ENCODE measurements at places on chromosomes 2 and 18.
A peak's percentile ranks its signal among the peaks of the same experiment; 100 is the strongest.

DNA sequence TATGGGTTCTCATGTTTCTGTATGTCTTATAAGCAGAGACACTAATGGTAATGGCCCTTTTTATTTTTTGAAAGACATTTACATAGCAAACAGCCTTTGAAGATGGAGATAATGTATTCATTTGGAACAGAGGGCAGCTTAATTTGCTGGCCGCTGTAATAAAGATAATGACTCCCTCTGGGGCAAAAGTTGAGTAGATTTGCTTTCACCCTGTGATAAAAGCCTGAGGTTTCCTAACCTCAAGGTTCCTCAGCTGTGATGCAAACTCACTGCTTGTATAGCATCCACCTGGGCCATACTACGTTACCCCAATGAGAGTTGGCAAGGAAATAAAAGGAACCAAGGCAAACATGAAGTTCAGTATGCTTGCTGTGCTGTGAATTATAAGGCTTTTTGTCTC, 54.8 kb downstream of the TEX51 start:
- no peak for DNase-seq
- H3K4me1 ChIP-seq, result peaks cover 1% of the 10 kb centered on the region
- no peaks in the 10 kb centered on the region for H3K27me3 ChIP-seq
- no peak overlapping the region for H3K27ac ChIP-seq

GRCh38 chr2:10989151-10989550, 77.4 kb downstream of the KCNF1 start:
- no peaks in the 10 kb centered on the region for H3K4me1 ChIP-seq
- H3K36me3 ChIP-seq, result no peaks in the 10 kb centered on the region
- H3K27ac ChIP-seq, result no peak overlapping the region
- H3K27me3 ChIP-seq, result no peaks in the 10 kb centered on the region

DNA sequence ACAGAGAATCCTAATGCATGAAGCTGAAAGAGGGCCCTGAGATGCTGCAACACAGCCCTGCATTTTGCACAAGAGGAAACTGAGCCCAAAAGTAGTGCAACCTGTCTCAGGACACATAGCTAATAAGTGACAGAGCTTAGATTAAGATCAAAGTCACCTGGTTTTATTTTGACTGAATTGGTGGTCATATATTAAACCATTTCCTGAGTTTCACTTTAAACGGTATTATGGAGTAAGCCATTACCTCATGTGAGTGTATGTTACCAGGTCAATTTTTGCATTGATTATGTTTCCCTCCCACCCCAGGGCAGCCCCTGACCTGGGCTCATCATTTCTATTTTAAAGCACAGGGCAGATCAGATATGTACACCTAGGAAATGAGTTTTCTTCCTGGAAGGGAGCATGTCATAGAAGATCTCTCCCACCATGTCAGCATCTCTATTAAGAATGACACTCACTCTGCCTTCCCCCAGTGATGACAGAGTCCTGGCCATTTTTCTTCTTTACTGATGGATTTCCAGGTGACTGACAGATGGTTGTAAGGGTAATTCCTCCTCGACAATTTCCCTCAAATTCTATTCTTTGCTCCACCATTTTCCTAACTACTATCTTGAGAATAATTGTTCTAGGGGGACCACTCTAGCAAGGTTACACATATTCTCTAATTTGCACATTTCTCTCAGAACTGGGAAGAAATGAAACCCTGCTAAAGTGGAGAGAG, 441.3 kb upstream of the SLC14A2 start:
- H3K4me1 ChIP-seq, result no peaks in the 10 kb centered on the region
- H3K4me3 ChIP-seq, result no peak overlapping the region
- no peaks in the 10 kb centered on the region for H3K36me3 ChIP-seq

- no peak overlapping the region for H3K27ac ChIP-seq
- H3K27me3 ChIP-seq, result no peaks in the 10 kb centered on the region
- H3K36me3 ChIP-seq, result no peaks in the 10 kb centered on the region
- DNase-seq, result no peak
- H3K4me3 ChIP-seq, result no peak overlapping the region
- H3K4me1 ChIP-seq, result peaks cover 5% of the 10 kb centered on the region
Measured at GRCh38 chr18:36354989-36355388, 57.5 kb downstream of the FHOD3 start.

- H3K27ac ChIP-seq, result no peak overlapping the region
- no peaks in the 10 kb centered on the region for H3K4me1 ChIP-seq
- H3K36me3 ChIP-seq, result no peaks in the 10 kb centered on the region
- DNase-seq, result no peak
- no peaks in the 10 kb centered on the region for H3K27me3 ChIP-seq
Measured at GRCh38 chr18:5317186-5317585, 21.7 kb upstream of the ZBTB14 start.

GRCh38 chr2:3000125-3000524, 377.5 kb downstream of the EIPR1 start:
- no peaks in the 10 kb centered on the region for H3K36me3 ChIP-seq
- no peaks in the 10 kb centered on the region for H3K4me1 ChIP-seq
- no peak for DNase-seq
- H3K4me3 ChIP-seq, result no peak overlapping the region

- H3K4me1 ChIP-seq, result no peaks in the 10 kb centered on the region
- no peak overlapping the region for H3K27ac ChIP-seq
- DNase-seq, result no peak
- no peak overlapping the region for H3K4me3 ChIP-seq
Measured at GRCh38 chr2:202193881-202194353, 44.5 kb downstream of the SUMO1 start.

DNA sequence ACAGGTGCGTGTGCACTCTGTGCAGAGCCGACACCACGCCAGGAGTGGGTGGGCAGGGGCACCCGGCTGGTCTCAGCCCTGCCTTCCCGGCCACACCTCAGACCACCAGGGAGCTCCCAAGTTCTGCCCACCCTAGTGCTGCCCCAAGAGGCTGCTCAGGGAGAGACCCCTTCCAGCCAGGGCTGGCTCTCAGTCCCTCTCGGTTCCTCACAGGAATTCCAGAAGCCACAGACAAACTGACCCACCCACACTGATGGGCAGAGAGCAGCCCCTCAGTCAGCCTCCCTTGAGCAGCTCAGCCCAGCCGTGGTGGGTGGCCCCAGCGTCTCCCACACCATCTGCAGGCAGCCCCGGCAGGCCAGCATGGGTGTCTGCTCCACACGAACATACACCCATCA, 33.8 kb downstream of the GPC1 start:
- peaks cover 2% of the 10 kb centered on the region for H3K36me3 ChIP-seq
- DNase-seq, result no peak
- H3K27ac ChIP-seq, result no peak overlapping the region
- H3K27me3 ChIP-seq, result no peaks in the 10 kb centered on the region
- no peaks in the 10 kb centered on the region for H3K4me1 ChIP-seq
- H3K4me3 ChIP-seq, result no peak overlapping the region

DNA sequence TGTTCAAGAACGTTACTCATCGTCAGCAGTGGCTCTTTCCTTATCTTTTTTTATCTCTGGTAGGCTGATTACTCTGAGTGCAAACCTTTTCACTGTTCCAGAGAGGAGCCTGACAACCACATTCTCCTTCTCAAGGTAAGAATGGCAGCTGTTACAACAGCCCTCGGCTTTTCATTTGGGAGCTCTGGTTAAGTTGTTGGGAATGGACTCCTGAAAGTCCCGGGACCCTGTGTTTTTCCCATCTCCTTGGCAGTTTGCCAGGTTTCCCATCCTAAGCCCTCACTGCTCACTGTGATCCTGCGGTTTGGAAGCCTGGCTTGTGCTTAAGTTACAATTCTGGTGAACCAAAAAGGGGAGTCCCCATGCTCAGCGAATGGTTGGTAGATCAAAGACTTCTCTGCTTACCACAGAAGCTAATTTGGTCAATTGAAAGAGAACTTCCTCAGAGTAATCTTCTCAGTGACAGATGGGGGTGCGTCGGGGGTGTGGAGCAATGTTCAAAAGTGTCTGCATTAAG, 122.3 kb downstream of the LYPD6B start:
- no peak overlapping the region for H3K27ac ChIP-seq
- no peaks in the 10 kb centered on the region for H3K4me1 ChIP-seq
- DNase-seq, result no peak
- no peaks in the 10 kb centered on the region for H3K27me3 ChIP-seq

- DNase-seq, result no peak
- no peak overlapping the region for H3K27ac ChIP-seq
- H3K4me1 ChIP-seq, result no peaks in the 10 kb centered on the region
- H3K36me3 ChIP-seq, result no peaks in the 10 kb centered on the region
- no peaks in the 10 kb centered on the region for H3K27me3 ChIP-seq
- H3K4me3 ChIP-seq, result no peak overlapping the region
Measured at GRCh38 chr2:3738454-3738853, 35.1 kb downstream of the DCDC2C start.

- H3K4me3 ChIP-seq, result peak overlapping the region; percentile 54
- H3K4me1 ChIP-seq, result no peaks in the 10 kb centered on the region
- no peaks in the 10 kb centered on the region for H3K36me3 ChIP-seq
- DNase-seq, result peak; percentile 64
Measured at GRCh38 chr2:161625314-161625919, 1.2 kb downstream of the SLC4A10 start.

- H3K27me3 ChIP-seq, result no peaks in the 10 kb centered on the region
- no peak overlapping the region for H3K27ac ChIP-seq
- no peak for DNase-seq
- H3K4me1 ChIP-seq, result no peaks in the 10 kb centered on the region
- H3K4me3 ChIP-seq, result no peak overlapping the region
Measured at GRCh38 chr2:118689033-118689432, 158.4 kb downstream of the EN1 start.

- no peak overlapping the region for H3K27ac ChIP-seq
- H3K4me1 ChIP-seq, result peaks cover under 1% of the 10 kb centered on the region
- DNase-seq, result no peak
Measured at GRCh38 chr2:138818556-138818955, 38.4 kb upstream of the NXPH2 start.

- H3K36me3 ChIP-seq, result no peaks in the 10 kb centered on the region
- DNase-seq, result no peak
Measured at GRCh38 chr2:159989249-159989648, 73.2 kb downstream of the PLA2R1 start.

DNA sequence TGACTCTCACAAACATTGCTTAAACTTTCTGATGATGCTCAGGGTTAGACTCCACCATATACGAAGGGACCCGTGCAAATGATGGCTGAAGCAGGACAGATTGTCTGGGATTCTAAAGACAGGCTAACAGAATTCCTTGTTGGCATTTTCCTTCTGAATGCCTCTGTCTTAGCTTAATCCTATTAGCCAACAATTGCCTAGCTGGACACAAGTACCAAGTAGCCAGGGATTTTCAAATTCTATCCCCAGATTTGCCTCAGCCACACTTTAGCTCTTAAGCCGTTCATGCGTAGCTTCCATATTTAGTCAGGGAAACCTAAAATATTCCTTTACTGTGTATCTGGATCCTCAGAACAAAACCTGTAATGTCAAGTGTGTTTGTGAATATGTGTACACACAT, 40.0 kb downstream of the COL4A3 start:
- H3K27me3 ChIP-seq, result peaks cover 6% of the 10 kb centered on the region

DNA sequence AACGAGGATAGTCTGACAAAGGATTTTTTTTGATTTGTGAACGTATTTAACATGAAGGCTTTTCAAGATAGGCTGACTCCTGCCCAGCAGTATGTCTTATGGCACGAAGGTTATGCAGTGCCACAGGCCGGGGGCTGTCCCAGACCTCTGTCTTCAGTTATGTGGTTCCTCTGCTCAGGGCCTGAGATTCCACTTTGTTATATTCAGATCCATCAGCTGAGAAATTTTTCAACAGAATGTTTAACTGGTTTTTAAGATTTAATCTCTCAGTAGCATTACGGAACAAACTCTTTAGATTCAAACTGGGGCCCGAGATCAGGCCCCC, 20.0 kb downstream of the C2orf74 start:
- no peak overlapping the region for H3K27ac ChIP-seq
- no peaks in the 10 kb centered on the region for H3K27me3 ChIP-seq
- H3K4me3 ChIP-seq, result no peak overlapping the region
- DNase-seq, result no peak
- H3K36me3 ChIP-seq, result peaks cover 23% of the 10 kb centered on the region
- 0 out of 2 replicates have a peak, but pooled peaks cover 3% of the 10 kb centered on the region for H3K4me1 ChIP-seq

- H3K27ac ChIP-seq, result no peak within 1 kb of the TSS
- H3K4me1 ChIP-seq, result peaks cover 5% of the 10 kb centered on the region
- H3K4me3 ChIP-seq, result peak within 1 kb of the TSS; percentile 30
- no peaks in the 10 kb centered on the region for H3K27me3 ChIP-seq
Measured at GRCh38 chr2:85577386-85578242, at the start of gene VAMP8. Gene VAMP8 (plus strand): TSS chr2:85577586. CDS start chr2:85577647, 61 bp downstream.

DNA sequence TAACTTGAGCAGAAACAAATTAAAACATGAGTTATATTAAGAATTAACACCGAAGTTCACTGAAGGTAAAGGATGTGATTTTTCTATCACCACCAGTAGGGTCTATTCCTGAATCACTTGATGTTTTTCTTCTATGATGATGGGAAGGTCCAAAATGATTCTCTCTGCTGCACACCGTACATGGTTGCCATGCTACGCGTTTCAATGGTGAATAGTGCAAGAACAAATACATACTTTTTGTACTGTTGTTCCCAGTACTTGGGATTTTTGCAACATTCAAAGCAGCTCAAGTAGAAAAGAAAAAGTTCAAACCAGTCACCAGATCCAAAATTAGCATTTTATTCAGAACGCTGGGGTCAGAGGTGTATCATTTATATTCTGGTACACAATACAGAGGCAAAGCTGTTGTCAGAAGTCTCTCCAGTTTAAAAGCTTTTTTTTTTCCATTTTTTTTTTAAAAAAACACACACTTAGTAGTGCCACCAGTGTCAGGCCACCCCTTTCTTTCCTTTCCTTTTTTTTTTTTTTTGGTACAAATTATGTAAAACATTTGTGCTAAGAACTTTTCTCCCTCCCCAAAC, 226.2 kb downstream of the CDH2 start:
- no peaks in the 10 kb centered on the region for H3K27me3 ChIP-seq
- no peak overlapping the region for H3K4me3 ChIP-seq
- no peaks in the 10 kb centered on the region for H3K36me3 ChIP-seq
- no peak overlapping the region for H3K27ac ChIP-seq
- DNase-seq, result no peak

DNA sequence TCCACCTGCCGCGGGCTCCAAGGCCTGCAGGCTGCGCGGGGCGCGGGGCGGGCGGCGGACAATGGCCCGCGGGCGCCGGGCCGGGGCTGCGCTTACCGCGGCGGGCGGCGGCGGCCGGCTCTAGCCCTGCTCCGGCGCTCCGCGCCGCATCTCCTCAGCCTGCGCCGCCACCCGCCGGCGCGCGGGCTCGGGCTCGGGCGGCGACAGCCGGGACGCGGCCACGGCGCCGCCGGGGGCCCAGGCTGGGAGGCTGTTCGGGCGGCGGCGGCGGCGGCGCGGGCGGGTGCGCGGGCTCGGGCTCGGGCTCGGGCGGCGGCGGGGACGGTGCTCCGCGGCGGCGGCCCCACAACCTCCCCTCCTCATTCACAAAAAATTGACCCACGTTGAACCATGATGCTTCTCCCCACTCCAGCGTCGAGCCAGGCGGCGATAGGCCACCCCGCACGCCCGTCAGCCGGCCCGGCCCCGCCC, at the start of gene HDAC4:
Gene HDAC4, minus strand, starts transcription at position 425 of the 471 bp plus-strand sequence. CDS start 48,321 bp downstream, outside the sequence.
- H3K4me3 ChIP-seq, result peak within 1 kb of the TSS; percentile 95
- no peaks in the 10 kb centered on the region for H3K27me3 ChIP-seq
- no peak within 1 kb of the TSS for H3K27ac ChIP-seq
- peaks cover 2% of the 10 kb centered on the region for H3K4me1 ChIP-seq

DNA sequence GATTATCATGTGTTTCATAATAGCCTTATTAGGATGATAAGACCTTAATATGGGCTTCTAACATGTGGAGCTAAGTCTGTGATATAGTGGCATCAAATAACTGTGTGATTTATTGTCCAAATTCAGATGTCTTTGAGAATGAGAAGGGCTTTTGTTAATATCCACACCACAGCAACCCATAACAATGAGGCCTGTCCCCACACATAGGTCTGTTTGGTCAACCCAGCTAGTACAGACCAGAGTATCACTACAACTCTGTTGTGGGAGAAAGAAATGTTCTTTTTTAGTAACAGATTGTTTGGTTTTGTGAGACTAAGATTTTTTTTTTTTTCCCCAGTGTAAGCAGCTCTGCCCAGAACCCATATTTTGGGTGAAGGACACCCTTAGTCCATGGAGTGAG, 439.2 kb downstream of the PIK3C3 start:
- H3K27me3 ChIP-seq, result no peaks in the 10 kb centered on the region
- H3K27ac ChIP-seq, result no peak overlapping the region
- no peaks in the 10 kb centered on the region for H3K4me1 ChIP-seq
- no peak for DNase-seq
- H3K4me3 ChIP-seq, result no peak overlapping the region
